ENCODE measurements at places on chromosomes 7 and 10. TPM values are rescaled to one million over a fixed set of nuclear protein-coding genes. Genes with fewer than 3 reads are reported as not detected.

Gene CCL24
- polyA plus RNA-seq: 0.34 TPM

Gene CLDN15
- polyA plus RNA-seq: 6.1 TPM

Gene ATG9B
- 0.11 TPM for polyA plus RNA-seq

Gene SFRP5
- polyA plus RNA-seq: 0.67 TPM

Gene TEX36
- polyA plus RNA-seq: not detected

Gene ANXA8
- 11.1 TPM for polyA plus RNA-seq

Gene IKZF1
- 3.4 TPM for polyA plus RNA-seq

Gene CALHM3
- not detected for polyA plus RNA-seq

Gene SLF2
- polyA plus RNA-seq: 6.1 TPM

Gene NOS3
- 4.1 TPM for polyA plus RNA-seq

Gene SEM1
- 66.7 TPM for polyA plus RNA-seq

Gene NPY4R2
- polyA plus RNA-seq: not detected

Gene RARRES2
- 478 TPM for polyA plus RNA-seq

Gene GAD2
- polyA plus RNA-seq: not detected

Gene PSD
- 2.7 TPM for polyA plus RNA-seq

Gene NANOS1
- 3.5 TPM for polyA plus RNA-seq

Gene ANKRD61
- polyA plus RNA-seq: 0.07 TPM

Gene PLPP4
- polyA plus RNA-seq: not detected

Gene CYP3A4
- 1.3 TPM for polyA plus RNA-seq

Gene DPYSL4
- polyA plus RNA-seq: 0.67 TPM

Gene GIMAP8
- 3.6 TPM for polyA plus RNA-seq

Gene SLC39A12
- polyA plus RNA-seq: 0.15 TPM

Gene TRIM50
- polyA plus RNA-seq: 1.2 TPM

Gene FBXO24
- 0.16 TPM for polyA plus RNA-seq

Gene AMPH
- polyA plus RNA-seq: 1.2 TPM

Gene IFIT2
- 5.3 TPM for polyA plus RNA-seq

Gene VIM
- 2,261 TPM for polyA plus RNA-seq

Gene CYP17A1
- 0.34 TPM for polyA plus RNA-seq

Gene WNT2
- polyA plus RNA-seq: 0.13 TPM

Gene SDHAF3
- 8.4 TPM for polyA plus RNA-seq

Gene GHRHR
- not detected for polyA plus RNA-seq

Gene CDK5
- polyA plus RNA-seq: 5.9 TPM

Gene UPF2
- 9.0 TPM for polyA plus RNA-seq

All from adipose tissue (tissue), 3 donors.